ENCODE measurements at places on chromosomes 3 and 15. TPM values are rescaled to one million over a fixed set of nuclear protein-coding genes. Genes with fewer than 3 reads are reported as not detected.

DNA sequence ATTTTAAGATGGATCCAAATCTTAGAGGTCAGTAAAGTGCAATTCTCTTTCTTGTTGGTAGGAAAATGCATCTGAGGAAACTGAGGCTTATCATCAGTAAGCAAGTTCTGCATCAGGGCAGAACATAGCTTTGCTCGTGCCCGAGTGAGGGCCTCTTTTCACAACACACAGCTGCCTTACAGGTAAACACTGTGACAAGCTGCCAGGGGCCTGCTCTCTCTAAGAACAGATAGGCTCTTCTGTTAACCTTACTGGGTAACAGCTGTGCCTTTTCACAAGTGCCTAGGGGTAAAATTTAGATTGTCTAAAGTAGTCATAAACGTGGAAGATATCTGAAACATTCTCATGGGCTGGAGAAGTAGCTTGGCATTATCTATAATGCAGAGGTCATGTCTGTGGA lies 118.1 kb downstream of the C3orf38 start:
- DNase-seq = no peak

DNA sequence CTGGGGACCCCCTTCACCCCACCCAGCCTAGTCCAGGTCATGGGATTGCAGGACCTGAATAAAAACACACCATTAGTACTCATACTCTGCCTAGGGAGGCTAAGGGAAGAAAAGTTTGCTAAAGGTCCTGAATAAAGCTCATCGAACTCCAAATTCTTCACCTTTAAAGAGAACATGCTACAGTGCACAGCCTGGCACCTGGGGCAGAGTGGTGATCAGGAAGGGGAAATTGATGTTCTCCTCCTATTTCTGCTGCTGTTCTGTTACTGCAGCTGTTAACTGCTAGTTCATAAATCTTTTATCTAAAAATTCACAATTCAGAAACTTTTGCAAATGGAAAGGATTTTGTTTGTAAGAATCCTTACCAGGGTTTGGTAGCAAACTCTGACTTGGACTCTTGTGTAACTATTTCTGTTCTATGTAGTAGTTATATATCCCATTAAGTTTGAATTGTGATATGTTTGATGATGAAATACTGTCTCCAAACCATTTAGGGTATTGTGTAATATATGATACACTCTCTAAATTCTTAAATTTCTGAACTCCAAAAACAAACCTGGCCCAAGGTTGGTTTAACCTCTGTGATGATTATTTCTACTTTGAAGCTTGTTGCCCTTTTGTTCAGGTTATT lies 27.9 kb downstream of the MCTP2 start:
- DNase-seq = no peak

DNA sequence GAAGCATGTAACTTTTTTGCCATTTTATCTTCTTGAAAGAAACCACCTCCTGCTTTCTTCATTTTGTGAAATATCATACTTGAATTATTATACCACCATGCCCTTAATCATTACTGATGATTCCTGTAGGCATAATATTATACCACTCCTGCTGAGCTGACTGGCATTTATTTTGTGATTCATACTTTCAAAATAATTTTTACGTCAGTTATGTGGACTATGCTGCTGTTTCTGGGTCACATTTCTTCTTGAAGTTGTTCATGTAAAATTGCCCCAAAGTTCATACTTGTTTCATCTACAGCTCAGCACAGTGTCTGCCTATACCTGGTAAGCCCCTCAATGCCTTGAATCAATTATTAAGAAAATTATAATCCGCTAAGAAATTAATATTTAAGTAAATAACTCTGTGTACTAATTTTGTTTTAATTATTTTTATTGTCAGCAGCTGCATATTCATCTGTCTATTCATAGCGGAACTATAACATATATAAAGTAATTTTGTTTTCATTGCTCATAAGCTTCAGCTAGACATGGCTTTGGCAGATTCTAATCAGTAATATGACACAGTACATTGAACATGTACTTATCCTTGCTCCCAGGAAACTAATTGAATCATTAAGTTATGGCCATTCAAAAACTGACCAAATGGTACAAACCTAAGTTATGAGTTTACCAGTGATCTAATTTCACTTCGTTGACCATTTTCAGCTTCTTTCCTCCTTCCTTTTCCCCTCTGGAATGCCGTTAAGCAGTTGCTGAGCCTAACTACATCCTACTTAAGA lies 160.0 kb downstream of the NAALADL2 start:
- DNase-seq = no peak

DNA sequence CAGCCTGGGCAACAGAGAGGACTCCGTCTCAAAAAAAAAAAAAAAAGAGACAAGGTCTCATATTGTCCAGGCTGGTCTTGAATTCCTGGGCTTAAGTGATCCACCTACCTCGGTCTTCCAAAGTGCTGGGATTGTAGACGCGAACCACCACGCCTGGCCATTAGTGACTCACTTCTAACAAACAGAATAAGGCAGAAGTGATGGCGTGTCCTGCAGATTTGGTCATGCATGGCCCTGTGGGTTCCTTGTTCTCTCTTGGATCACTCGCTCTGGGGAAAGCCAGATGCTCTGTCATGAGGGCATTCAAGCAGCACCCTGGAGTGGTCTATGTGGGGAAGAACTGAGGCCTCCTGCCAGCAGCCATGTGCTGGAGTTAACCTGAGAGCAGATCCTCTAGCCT lies 27.4 kb upstream of the TJP1 start:
- no peak for DNase-seq

GRCh38 chr3:164209363-164209762 lies 868.9 kb downstream of the SI start:
- no peak for DNase-seq

GRCh38 chr3:150170852-150171520 lies 200.3 kb upstream of the PFN2 start:
- no peak for DNase-seq

- no peak for DNase-seq
Observed at GRCh38 chr15:90866161-90866715, 2.1 kb upstream of the FURIN start.

DNA sequence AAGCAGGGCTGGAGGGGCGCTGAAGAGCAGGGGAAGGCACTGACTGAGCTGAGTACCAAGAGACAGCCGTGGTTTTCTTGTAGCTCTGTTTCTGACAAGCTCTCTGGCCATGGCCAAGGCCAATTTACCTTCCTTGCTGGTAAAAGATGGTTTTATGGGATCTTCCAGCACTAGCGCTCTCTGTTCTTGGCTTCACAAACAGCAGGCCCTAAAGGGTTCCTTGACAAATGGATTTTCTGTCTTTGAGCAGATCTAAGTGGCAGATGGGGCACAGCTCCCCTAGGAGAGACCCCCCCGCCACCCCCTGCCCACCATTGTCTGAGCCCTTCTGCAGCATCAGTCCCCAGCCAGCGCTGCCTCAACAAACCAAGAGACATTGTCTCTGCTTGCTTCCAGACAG lies 66.6 kb downstream of the GAP43 start:
- DNase-seq = no peak

GRCh38 chr3:155978324-155978723 lies 107.9 kb downstream of the GMPS start:
- DNase-seq = no peak

GRCh38 chr15:96774216-96774615 lies 443.7 kb downstream of the NR2F2 start:
- no peak for DNase-seq

GRCh38 chr15:47787875-47788274 lies 70.6 kb downstream of the SEMA6D start:
- DNase-seq = no peak

GRCh38 chr3:134034005-134034785 lies 4.5 kb upstream of the SLCO2A1 start:
- DNase-seq = peak; percentile 11

GRCh38 chr3:175312791-175313190 lies 453.7 kb downstream of the NAALADL2 start:
- DNase-seq = no peak

DNA sequence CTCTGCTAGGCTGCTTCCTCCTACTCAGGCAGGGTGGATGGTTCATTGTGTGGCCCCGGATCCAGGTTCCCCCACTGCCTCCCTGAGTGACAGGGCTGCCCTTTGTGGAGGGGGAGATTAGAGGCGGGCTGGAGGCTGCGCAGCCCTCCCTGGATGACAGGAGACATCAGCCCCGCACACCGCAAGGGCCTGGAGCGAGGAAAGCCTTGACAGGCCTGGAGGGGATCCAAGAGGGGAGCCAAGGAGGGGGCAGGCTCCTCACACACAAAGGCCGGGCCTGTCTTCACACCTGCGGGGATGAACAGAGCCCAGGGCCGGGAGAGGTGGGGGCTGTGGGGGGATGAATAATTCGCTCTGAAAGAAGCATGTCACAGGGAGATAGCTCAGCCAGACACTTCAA lies 72.9 kb downstream of the RPN1 start:
- no peak for DNase-seq

DNA sequence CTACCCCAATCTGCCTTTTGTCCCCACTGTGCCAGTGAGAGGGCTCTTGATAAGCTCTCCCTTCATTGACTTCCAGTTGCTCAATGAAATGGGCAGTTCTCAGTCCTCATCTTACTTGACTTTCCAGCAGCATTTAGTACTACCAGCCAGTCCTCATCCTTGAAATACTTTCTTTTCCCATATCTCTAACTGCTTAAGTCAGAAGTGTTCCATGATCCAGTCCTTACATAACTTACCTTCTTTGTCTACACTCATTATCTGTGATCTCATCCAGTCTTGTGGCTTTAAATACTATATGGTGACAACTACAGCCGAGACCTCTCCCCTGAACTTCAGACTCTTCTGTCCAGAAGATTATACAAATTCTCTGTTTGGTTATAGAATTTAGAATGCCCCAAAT lies 28.7 kb downstream of the RARRES1 start:
- no peak for DNase-seq

DNA sequence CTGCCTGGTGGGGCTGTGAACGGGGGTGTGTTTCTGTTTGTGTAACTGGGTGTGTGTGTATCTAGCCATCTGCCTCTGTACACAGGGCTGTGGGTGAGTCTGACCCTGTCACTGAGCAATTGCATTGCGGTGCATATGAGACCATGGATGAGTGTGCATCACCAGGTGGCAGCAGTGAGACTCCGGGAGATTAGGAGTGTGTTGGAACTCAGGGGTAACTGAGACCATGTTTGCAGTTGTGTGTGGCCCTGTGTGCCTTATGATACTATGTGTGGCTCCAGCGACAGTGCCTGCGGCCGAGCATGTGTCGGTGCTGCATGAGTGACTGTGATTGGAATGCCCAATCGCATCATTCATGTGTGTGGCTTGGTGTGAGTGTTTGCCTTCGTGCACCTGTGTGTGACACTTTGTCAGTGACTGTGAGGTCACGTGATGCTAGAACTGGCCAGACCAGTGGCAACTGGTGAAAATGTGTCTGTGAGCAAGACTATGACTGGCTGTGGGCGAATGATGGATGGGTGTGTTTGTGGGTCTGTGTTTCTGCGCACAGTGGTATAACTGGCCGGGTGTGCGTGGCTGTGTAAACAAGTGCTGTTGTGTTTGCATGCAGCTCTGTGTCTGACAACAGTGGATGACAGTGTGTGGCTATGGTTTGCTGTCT lies 14.0 kb downstream of the VILL start:
- DNase-seq = no peak

The GRK7 gene
- not detected for polyA plus RNA-seq

The FGF12 gene
- 3.0 TPM for polyA plus RNA-seq

The RBP2 gene
- not detected for polyA plus RNA-seq

The SGO1 gene
- 6.9 TPM for polyA plus RNA-seq

The COL6A5 gene
- polyA plus RNA-seq = 0.05 TPM

The PPARG gene
- polyA plus RNA-seq = 0.06 TPM

The ARGFX gene
- polyA plus RNA-seq = not detected

The ZKSCAN7 gene
- polyA plus RNA-seq = 5.5 TPM

The KPNA1 gene
- 14.8 TPM for polyA plus RNA-seq

The LMOD3 gene
- polyA plus RNA-seq = not detected

The ITGA11 gene
- 0.05 TPM for polyA plus RNA-seq

The GMNC gene
- 0.05 TPM for polyA plus RNA-seq

The CELSR3 gene
- polyA plus RNA-seq = 17.5 TPM
